ENCODE measurements at places on chromosomes 1 and 21.
A peak's percentile ranks its signal among the peaks of the same experiment; 100 is the strongest.

- DNase-seq = peak; percentile 60
Measured at GRCh38 chr1:60225486-60225885, 151.9 kb upstream of the C1orf87 start.

- DNase-seq = peak; percentile 24
Measured at GRCh38 chr1:63643926-63644325, 50.7 kb downstream of the PGM1 start.

- DNase-seq = peak; percentile 95
Measured at GRCh38 chr1:107145637-107146036, 4.8 kb downstream of the NTNG1 start.

GRCh38 chr1:230819976-230820375 lies 48.3 kb downstream of the C1orf198 start:
- no peak for DNase-seq

GRCh38 chr1:82762829-82763532 lies 962.2 kb downstream of the ADGRL2 start:
- DNase-seq = no peak

GRCh38 chr1:169052727-169053126 lies 53.8 kb upstream of the ATP1B1 start:
- no peak for DNase-seq

GRCh38 chr1:55696181-55696754 lies 481.1 kb upstream of the USP24 start:
- peak; percentile 52 for DNase-seq

DNA sequence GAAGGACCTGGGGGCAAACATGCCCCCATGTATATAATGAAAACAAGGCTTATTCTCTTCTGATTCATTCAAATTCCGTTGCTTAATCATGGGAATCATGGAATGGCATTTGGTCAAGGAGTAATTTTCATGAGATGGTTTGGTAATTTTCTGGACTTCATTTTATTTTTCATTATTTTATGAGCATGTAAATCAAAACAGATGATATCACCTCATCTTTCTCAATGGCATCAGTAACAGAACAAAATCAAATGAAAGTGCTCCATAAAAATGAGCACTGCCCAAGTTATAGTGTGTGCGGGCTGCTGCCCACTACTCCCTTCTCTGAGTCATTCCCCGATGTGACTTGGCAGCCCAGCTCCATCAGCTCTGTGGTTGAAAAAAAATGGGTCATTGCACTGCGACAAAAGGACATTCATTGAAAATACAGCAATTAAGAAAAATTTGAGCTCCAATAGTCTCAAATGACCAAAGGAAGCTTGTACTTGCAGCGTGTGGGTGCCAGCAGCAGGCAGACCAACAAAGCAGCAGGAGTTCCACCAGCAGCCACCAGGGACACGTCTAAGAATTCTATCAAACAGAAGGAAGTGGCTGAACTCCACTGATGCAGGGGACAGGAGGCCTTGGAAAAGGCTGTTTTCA lies 84.3 kb upstream of the VAV3 start:
- peak; percentile 17 for DNase-seq

- peak; percentile 43 for DNase-seq
Measured at GRCh38 chr1:60636946-60637345, 445.4 kb upstream of the NFIA start.

DNA sequence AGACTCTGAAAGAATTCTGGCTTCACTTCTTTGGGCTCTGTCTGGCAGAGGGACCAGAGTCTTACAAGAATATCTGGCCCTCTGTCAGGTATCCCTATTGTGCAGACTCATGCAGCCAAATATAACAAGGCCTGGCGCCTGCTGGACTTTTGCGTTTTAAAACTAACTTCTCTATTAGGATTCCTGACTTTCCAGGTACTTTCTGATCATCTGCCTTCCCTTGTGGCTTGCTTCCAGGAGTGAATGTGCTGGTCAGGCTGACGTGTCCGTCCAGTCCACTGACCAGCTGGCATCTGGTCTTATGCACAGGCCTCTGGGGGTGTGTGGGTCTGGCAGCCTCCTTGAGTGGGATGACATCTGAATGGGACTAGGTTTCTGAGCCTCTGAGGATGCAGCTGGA lies 8.6 kb upstream of the RAB29 start:
- no peak for DNase-seq

GRCh38 chr1:29504196-29504595 lies 267.9 kb downstream of the PTPRU start:
- no peak for DNase-seq

GRCh38 chr1:203584035-203584434 lies 42.6 kb upstream of the ATP2B4 start:
- DNase-seq = no peak

DNA sequence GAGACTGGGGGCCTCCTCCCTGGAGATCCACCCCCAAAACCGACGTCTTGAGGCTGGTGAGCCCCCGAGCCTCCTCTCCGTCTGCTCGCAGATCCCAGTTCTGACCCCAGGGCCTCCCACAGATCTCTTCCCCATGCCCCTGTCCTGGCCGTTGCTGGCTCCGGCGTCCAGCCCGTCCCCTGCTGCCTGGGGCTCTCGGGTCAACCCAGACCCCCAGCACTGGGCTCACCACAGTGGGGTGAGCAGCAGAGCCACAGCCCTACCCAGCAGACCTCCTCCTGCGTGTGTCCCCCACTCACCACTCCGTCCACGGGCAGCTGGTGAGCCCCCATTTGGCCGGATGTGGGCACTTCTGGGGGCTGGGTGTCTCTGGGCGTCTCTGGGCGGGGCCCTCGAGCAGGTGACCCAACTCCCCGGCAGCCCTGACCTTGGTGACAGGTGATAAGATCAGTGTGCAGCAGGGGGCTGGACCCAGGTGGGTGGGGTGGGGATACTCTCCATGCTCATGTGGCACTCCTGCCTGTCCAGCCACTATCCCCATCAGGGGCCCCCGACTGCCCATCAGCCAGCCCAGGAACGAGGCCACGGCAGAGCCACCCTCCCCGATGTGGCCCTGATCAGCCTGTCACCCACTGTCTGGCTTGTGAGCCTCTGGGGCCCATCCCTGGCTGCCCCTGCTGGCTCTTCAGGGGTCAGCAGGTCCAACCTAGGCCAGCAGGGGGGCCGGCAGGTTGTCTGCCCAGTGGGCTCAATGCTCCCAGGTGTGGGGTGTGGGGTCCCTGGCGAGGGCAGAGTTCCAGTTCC lies 709 bp downstream of the TNFRSF14 start:
- no peak for DNase-seq

DNA sequence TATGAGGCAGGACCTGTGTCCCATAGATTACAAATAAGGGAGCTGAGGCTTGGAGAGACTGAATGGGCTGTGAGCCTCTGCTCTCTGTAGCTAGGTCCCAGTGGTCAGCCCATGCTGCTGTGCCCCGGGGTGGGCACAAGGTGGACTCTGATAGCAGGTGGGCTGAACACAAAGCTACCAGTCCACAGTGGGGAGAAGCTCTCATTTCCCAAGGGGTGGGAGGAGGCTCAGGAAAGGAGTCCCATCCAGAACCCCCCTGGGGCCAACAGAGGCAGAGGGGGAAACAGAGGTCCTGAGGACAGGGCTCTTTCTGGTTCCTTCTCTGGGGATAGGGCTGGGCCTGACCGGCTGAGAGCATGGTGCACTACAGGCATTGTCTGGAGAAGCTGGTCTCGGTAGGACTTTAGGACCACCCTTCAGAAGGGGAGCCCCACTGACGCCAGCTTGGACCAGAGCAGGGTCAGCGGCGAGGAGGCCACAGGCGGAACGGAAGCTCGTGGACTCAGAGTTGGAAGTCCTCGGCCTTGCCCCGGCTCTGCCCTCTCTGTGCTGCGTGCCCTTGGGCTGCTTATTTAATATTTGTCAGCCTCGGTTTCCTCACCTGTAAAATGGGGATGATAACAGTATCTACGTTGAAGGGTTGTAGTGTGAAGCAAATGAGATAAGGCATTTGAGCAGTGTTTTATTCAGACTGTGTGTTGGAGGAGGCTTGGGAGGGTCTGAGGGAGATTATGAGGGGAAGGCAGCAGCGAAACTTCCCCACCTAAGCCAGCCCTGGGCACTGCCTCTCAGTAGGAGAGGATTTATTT lies 26.6 kb downstream of the SDE2 start:
- DNase-seq = no peak

DNA sequence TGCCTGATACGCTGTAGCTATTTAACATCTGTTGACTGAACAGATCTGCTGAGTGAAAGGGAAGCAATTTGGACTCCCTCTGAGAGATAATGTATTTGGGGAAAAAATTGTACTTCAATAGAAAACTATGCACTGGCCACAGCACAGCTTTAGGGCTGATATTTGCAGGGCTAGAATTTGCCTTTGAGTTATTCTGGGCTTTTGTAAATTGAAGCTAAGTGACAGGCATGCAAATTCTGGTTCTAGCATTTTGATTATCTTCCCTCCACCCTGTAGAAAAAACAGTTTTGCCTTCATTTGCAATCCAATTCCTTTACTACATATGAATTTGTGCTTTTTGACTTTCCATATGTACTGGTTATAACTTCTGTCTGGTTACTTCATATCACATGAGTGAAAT lies 7.9 kb downstream of the KYAT3 start:
- no peak for DNase-seq

DNA sequence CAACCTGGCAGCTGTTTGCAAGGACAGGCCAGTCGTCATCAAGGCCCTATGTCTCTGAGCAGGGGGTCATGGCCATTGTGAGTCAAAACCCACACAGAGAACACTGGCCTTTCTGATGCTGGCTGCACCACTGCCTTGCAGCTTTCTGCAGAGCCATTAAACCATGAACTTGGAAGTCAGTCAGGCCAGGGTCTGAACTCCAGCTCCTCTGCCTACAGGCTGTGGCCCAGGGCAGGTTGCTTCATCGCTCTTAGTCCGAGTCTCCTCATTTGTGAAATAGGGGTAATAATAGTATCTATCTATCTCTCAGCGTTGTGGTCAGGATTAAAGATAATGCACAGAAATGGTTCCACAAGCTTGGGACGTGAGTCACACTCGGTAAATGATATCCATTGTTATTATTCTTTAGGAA lies 35.8 kb upstream of the HIVEP3 start:
- no peak for DNase-seq

DNA sequence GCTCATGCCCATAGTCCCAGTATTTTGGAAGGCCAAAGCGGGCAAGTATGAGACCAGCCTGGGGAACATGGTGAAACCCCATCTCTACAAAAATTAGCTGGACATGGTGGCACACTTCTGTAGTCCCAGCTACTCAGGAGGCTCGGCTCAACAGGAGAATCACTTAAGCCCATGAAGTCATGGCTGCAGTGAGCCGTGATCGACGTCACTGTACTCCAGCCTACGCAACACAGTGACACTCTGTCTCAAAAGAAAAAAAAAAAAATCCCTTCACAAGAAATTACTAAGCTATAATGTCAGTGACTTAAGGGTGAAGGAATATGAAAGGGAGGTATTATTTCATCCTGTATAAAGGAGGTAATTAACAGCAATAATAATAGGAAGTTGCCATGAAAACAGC lies 99.8 kb downstream of the ACBD6 start:
- DNase-seq = no peak

DNA sequence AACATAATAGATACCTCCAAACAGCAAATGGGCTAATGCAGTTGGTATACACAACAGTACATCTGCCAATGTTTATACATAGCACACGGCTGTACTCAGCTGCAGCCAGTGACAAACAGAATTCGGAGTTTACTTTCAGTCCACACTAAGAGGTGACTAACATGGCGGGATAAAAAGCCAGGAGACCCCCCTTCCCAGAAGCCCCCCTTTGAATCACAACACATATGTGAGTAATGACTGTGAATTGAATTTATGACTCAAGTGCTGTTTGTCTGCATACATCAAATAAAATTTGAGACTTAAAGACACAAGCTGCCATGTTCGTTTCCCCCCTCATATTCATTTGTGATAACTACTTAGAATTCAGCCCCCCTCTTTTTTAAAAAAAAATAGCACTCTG lies 113.2 kb downstream of the RUNX1 start:
- no peak for DNase-seq

Measured in NCI-H446 treated with DMSO at 0.1 percent for 48 hours (cell line).